ENCODE measurements at places on chromosomes 3 and 15.
A peak's percentile ranks its signal among the peaks of the same experiment; 100 is the strongest.

- DNase-seq, result no peak
These were observed 35.7 kb downstream of the CORO2B start for GRCh38 chr15:68614286-68615035.

DNA sequence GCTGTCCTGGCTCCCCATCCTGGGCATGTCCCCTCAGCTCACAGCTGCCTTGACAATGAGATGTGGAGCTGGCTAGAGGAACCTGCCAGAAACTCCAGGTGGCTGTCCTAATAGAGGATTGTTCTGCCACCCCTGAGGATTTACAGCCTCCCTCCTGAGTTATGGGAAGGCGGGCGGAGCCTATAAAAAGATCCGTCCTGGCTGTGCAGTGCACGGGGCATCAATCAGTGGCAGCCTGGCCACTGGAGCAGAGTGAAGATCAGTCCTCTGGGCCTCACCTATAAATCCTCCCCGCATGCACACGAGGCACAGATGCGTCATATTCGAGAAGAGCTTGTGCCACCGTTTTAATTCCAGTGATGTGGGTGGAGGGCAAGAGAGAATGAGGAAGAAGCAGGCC, 90.0 kb downstream of the MEGF11 start:
- DNase-seq, result no peak

- DNase-seq, result peak; percentile 15
These were observed 189.4 kb downstream of the UBE3A start for GRCh38 chr15:25249236-25250010.

- DNase-seq, result no peak
These were observed 61.1 kb downstream of the KCNAB1 start for GRCh38 chr3:156181509-156181908.

GRCh38 chr3:140510303-140510861, 167.5 kb upstream of the TRIM42 start:
- no peak for DNase-seq

DNA sequence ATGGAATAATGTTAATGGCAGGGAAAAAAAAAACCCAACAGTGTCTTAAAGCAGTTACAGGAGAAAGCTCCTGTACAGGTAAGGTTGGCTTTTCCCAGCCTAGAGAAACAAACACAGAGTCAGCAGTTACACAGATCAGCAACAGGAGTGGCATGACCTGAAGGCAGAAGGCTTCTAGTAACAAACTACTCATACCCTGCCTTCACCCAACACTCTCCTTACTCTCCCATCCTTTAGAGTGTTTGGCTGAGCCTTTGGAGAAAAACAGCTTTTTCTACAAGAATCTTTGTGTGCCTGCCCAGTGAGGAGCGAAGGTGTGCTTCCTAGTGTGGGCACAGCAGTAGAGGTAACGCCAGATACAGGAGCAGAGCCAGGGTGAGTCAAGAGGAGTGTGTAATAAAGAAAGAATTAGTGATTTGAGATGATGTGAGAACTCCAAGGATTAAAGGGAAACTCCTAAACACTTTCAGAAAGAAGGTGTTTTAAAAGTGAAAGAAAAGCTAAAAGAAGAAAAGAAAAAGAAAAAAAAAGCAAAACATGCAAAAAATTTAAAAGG, 152.7 kb downstream of the POLR2M start:
- no peak for DNase-seq

DNA sequence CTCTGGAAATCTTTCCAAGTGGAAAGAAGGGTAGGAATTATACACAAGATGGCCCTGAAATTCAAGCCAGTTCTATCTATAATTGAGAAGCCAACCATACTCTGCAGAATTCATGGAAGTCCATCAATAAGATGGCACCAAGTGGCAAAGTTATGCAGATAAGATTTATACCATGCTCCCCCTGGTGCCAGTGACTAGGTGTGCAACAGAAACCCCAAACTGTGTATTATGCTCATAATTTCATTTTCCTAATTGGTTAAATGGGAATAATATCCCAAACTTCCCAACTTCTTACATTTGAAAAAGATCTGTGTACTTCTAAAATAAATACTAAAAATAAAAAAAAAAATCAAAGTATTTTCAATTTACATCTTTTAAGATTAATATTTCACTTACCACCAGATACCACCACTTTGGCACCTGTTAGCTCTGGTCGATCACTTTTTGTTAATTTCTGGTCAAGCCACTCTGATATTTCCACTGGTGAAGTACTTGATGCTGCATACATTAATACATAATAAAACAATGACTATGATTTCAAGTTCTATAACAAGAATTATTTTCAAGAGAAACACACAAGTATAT, 25.9 kb downstream of the ETFA start:
- no peak for DNase-seq

- DNase-seq, result no peak
These were observed 169.9 kb downstream of the AKAP13 start for GRCh38 chr15:85550283-85550682.

DNA sequence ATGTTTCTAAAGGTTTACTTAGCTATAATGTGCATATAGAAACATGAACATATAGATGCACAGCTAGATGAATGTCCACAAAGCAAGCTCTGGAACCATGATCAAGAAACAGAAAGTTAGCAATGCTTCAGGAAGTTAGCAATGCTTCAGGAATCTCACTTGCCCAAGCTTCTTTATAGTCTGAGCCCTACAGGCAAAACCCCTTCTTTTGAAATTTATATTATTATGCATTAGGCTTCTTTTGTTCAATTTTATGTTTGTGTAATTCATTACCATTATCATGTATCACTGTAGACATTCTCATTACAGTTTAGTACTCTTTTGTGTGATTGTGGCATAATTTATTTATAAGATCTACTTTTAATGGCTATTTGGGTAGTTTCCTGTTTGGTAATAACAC, 286.4 kb upstream of the BCHE start:
- no peak for DNase-seq

DNA sequence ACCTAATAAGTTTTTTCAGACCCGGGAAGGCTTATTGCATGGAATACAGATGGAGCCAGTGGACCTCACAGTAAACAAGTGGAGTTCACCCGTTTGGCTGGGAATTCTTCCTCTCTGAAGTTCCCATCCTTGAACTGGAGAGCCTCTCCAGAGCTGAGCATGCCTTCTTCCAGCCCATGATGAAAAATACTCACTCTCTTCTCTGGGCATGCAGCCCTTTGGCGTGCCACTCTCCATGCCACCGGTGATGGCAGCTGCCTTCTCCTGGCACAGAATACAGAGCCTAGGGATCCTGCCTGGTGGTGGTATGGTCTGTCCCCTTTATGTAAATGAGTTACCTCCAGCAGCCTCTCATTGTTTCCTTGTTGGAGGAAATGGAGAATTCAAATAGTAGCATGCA, 150.8 kb downstream of the LEKR1 start:
- no peak for DNase-seq

- no peak for DNase-seq
These were observed 87.0 kb upstream of the ONECUT1 start for GRCh38 chr15:52876991-52877663.

DNA sequence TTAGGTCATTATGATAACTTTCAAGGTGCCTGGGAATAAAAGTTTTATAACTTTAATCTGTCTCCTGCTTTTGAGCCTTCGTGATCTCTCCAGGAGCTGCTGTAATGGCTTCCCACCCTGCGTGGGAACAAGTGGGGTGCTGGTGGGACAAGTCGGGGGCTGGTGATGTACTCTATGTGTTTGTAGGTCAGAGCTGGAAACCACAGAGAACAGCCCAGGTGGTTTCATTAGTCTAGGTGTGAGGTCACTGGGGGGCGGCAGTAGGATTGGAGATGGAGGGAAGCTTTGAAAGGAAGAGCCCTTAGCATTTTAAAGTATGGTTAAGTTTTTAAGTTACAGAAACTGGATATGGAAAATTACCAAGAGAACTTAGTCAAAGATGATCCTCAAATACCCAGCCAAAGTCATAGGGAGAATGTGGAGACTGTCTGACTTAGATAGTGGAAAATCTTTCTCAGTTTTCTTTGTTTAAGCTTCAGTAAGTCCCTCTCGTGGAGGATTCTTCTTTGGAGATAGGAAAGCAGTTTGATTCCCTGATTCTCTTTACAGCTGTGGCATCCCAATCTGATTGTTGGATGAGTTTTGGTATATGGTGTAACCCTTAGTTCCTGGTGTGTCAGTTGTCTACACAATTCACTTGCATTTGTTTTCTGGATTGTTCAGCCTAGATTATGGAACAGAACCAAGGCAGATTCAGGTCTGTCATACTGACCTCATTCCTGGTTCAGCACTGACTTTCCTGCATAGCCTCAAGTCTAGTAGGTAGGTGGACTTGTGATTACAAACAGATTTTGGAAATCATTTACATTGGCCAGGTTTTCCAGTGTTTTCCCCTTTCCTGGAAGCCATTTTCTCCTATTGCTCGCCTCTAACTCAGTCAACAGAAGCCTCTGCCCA, 115.6 kb downstream of the FNDC3B start:
- DNase-seq, result no peak

Data from CD4-positive, alpha-beta T cell treated with Interleukin-15 for 1 hour (primary cell).